ENCODE measurements at places on chromosomes 2 and 18. TPM values are rescaled to one million over a fixed set of nuclear protein-coding genes. Genes with fewer than 3 reads are reported as not detected.

The POTEC gene
- not detected for polyA plus RNA-seq

The PROKR1 gene
- 0.44 TPM for polyA plus RNA-seq

The FIGN gene
- polyA plus RNA-seq, result 2.0 TPM

The MYCN gene
- polyA plus RNA-seq, result 5.5 TPM

The RAPGEF4 gene
- 2.4 TPM for polyA plus RNA-seq

The C2orf80 gene
- not detected for polyA plus RNA-seq

The SMC6 gene
- 42.1 TPM for polyA plus RNA-seq

The SLC66A2 gene
- polyA plus RNA-seq, result 23.4 TPM

The PJVK gene
- 6.2 TPM for polyA plus RNA-seq

The POTEI gene
- polyA plus RNA-seq, result 0.04 TPM

The CDH19 gene
- polyA plus RNA-seq, result 1.3 TPM

The SOX11 gene
- 26.1 TPM for polyA plus RNA-seq

The CRIM1 gene
- 15.7 TPM for polyA plus RNA-seq

The CFAP221 gene
- 0.53 TPM for polyA plus RNA-seq

The APCDD1 gene
- polyA plus RNA-seq, result 11.3 TPM

The TSGA10 gene
- 2.5 TPM for polyA plus RNA-seq

Measured in forelimb muscle (tissue), 1 donor.